Vagina (tissue), 2 donors: ENCODE measurements at places on chromosomes 16 and 17.

DNA sequence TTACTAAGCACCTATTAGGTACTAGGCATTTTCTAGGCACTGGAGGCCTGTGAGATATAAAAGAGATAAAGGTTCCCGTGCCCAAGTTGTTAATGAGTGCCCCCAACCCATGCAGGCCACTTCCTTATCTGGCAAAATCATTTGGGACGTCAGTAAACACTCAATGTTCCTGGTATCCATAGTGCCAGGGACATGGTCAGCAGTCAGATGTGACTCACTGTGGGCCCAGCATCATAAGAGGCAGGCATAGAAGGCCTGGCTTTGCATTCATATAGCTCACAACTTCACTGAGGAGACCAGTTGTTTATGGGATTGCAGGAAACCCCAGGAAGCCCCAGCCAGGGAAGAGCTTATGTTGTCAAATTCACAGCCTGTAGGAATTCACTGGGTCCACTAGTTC, 81.1 kb downstream of the MRC2 start:
- no peak for DNase-seq

DNA sequence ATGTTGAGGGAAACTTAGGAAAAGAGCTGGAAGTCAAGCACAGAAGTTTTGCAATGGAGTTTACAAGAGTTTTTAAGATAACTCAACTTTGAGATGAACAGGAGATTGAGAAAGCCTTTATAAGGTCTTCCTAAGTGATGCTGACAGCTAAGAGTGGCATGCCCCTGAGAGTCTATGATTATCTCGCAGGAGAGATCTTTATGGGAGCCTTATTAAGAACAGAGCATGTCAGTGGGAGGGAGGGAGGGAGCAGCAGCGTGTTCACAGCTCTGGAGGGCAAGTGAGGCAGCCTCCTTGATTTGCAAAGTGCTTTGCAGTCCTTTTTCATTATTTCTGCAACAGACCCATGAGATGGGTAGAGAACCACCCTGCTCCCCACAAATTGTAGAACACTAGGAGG, 30.7 kb downstream of the GNAO1 start:
- DNase-seq: no peak

- DNase-seq: no peak
Measured at GRCh38 chr17:7589891-7590691, at the start of gene SOX15. TSS of gene SOX15 (minus strand) at chr17:7590094. CDS start at chr17:7589676, 418 bp downstream.

DNA sequence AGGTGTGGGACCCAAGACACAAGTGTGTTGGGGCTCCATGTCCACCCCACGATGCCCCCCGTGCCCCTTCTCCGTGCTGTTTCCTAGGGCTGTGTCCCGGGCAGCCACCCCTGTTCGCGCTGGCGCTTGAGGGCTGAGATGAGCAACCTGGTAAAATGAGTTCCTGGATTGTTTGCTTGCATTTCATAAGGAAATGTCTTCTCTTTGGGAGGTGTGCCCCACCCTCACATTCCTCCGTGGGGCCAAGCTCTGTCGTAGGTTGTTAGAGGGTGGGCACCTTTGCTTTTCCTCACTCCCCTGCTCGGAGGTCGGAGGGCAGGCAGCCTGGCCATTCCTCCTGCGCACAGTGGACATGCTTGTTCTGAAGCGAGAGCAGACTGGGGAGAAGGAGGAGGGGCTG, 171.3 kb upstream of the CHMP6 start:
- DNase-seq: no peak

- DNase-seq: no peak
Measured at GRCh38 chr16:51629576-51629975, 478.5 kb upstream of the SALL1 start.
